PC-9 (cell line): ENCODE measurements at places on chromosomes 7 and 10. TPM values are rescaled to one million over a fixed set of nuclear protein-coding genes. Genes with fewer than 3 reads are reported as not detected.

ECHDC3 gene
- not detected in 2 replicates for total RNA-seq

DNA sequence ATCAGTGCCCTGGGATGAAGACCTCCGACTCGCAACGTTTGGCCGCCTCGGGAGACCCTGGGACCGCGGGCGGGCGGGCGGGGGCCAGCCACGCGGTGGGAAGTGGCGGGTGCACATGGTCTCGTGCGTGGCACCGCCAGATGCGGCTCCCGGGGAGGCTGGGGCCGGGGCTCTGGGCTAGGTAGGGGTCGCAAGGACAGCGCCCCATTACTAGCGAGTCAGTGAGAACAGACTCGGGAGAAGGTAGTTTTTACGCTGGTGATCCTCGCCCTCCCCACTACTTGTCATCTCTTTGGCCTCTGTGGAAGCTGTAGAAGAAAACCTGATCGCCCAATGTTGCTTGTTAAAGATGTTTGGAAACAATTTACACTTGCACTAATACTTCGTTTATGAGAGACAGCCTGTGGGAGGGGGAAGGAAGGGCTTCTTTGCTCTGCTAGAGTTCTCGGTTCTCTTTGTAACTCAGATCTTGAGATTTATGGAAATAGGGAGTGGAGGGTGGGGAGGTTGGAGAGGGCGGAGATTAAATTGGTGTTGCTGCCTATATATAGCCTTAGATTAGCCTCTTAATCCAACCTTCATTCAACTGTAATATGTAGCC is 591 bp downstream of the BZW2 start:
- DNase-seq: no peak

VPS37D gene
- total RNA-seq: 8.3 and 12.4 TPM in 2 replicates

OR6V1 gene
- not detected in 2 replicates for total RNA-seq

GRCh38 chr10:65275296-65275695 is 1650.5 kb upstream of the LRRTM3 start:
- DNase-seq: no peak

GRCh38 chr7:131234719-131235488 is 92.8 kb upstream of the MKLN1 start:
- DNase-seq: no peak
